ENCODE measurements at places on chromosomes 2 and 18.
A peak's percentile ranks its signal among the peaks of the same experiment; 100 is the strongest.

GRCh38 chr18:48997681-48997984, 46.9 kb upstream of the SMAD7 start:
- no peak for DNase-seq

DNA sequence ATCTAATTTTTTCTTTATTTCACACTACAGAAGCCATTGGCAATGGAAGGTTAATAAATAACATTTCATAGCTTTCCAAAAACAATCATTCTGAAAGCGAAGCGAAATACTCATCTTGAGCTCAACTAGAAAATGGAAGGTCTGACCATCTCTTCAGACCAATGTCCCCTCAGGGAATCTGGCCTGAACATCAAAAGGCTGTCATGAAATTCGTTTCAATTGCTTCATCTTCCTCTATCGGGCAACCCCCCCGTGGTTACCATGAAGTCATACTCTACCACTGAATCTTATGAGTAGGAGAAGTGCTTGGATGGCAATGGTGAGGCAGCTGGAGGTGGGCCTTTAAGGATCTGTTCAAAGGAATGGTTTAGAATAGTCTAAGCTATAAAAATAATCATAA, 22.9 kb upstream of the CYTIP start:
- no peak for DNase-seq

- no peak for DNase-seq
These were observed 13.0 kb downstream of the DIPK1C start for GRCh38 chr18:74444104-74444503.

DNA sequence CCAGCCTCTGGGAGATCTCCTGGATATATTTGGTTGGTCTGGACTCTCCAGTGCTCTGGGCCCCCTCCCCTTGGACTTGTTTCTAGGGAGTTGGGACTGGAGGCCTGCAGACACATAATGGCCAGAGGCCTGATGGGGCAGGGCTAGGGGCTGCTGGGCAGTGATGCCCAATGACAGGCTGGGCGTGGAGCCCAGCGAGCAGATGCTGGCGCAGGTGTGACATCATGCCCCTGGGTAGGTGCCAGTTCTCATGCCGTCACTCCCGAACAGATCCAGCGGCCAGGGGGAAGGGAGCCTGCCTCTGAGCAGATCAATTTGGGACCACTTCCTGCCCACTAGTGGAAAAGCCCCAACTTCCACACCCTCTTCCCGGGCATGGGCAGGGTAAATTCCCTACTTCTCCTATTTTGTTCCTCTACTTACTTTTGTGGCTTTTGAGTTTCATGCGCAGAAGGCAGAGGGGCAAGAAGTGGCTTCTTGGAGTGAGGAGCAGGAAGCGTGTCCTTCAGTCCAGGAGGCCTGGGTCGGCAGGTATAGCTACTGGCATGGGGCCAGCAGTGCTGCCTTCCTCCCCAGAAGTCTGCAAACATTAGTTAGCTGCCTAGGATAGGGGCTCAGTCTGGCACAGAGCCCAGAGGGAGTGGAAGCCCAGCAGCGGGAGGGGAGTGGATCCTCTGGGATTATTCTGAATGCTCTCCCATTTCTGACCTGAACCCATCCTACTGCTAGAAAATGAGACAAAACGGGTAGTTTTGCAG, 6.1 kb downstream of the MPV17 start:
- DNase-seq = no peak

DNA sequence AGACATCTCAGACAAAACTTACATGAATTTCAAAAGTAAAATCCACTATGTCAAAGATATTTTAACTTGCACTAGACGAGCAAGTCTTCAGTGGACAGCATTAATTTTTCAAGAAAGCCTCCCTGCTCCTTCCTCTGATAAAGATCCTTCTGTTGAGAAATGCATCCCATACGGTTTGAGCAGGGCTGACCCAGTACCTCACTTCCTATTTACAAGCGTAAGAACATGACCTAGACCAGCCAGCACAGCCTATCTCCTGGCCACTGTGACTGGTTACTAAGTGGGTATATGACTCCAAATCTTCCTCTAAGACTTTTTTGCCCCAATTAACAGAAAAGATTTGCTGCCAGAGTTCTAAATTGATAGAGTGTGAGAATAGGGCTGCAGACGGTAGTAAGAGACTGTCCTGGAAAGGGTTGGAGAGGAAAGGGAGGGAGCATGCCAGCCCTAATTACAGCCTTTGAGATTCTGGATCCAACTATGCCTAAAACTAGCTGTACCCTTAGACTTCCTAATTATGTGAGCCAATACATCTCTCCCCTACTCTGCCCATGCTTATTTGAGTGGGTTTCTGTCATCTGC, 108.4 kb downstream of the PRELID3A start:
- no peak for DNase-seq

- DNase-seq = no peak
These were observed 116.4 kb downstream of the ZNF521 start for GRCh38 chr18:25235401-25236042.

- no peak for DNase-seq
These were observed 2.2 kb downstream of the PLEKHA3 start for GRCh38 chr2:178482437-178482836.

DNA sequence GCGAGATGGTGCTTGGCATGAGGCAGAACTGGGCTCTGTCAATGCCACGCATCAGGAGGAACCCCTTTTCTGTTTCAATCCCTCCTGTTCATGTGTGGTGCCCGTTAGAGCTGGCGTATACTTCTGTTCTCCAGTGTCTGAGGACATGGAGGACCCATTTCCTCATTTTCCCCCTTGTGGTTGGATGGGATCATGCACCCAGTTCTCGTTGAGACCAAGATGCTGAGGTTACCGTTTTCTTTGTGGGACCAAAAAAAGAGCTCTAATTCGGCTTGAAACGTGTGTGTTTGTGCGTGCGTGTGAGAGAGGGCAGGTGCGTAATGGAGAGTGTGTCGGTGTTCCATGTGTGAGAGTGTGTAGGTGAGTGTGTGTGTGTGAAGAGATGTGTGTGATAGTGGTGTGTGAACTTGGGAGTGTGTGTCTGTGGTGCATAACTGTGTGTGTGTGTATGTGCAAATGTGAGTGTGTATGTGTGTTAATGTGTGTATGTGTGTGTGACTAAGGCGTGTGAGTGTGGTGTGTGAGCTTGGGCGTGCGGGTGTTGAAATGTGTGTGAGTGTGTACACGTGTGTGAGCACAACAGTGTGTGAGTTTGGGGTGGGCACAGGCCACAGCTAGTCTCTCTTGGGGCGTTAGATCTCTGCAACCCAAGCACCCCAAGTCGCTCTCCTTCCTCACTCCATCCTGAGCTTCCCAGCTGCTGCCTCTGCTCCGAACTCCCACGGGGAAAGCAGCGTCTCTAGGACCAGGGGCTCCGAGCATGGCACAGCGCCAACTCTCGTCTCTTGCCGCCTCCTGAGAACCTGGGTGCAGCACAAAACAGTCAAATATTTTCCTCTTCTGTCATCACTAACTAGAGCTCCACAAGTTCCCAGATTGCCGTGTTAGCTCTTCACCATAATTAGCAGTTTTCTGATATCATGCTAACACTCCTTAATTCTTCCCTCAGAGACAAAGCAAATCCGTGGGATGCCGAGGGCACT, 75.8 kb downstream of the LONRF2 start:
- no peak for DNase-seq

DNA sequence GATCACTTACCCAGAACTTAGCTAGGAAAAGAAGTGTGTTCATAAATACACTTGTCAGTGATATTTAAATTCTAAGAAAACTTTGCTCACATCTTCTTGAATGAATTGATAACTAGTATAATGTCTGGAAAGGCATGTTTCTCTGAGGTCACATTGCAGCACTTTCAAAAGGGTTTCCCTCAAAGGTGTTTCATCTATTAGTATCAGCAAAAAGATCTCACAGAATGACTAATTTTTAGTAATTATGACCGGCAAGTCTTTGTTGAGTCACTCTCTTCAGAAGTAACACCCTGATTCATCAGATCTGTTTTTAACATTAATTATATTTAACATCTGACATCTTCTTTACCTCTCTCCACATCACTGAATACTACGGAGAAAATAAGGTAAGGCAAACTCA, 222.3 kb downstream of the IKZF2 start:
- DNase-seq = no peak

DNA sequence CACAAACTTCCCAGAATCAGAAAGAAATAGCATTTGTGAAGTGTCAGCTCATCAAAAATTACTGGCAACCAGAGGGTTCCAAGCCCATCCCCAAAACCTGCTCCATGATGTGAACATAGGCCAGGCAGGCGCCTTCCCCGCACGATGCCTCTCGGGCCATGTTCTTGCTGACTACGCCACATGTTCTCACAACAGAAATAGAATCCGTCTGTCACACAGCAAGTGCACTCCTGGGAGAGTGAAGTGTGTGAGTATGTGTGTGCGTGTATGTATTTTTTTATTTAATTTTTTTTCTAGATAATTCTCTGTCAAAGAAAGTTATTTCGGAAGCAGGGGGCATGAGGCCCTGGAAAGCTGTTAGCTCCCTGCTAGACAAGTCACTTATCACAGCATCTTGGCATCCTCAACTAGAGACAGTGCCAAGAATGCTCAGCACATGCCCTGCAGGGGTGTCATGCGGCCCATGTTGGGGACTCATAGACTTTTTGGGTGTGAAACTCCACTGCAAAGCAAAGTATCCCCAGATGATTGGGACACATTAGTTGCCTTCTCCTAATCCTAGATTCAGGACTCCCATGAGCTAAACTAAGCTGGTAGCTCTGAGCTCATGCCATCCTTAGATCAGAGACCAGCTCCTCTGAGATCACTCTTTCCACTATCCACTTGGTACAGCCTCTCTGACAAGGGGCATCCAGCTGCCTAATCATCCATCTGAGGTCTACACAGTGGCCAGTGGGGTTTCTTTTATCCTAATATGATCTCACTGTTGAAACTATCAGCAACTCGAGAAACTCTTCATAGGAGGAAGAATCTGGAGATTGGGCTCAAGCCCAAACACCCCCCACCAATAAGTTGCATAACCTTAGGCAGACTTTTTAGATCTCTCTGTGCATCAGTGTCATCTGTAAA, 53.2 kb upstream of the CYRIA start:
- no peak for DNase-seq

- no peak for DNase-seq
These were observed 9.6 kb downstream of the CFAP221 start for GRCh38 chr2:119553687-119554344.

DNA sequence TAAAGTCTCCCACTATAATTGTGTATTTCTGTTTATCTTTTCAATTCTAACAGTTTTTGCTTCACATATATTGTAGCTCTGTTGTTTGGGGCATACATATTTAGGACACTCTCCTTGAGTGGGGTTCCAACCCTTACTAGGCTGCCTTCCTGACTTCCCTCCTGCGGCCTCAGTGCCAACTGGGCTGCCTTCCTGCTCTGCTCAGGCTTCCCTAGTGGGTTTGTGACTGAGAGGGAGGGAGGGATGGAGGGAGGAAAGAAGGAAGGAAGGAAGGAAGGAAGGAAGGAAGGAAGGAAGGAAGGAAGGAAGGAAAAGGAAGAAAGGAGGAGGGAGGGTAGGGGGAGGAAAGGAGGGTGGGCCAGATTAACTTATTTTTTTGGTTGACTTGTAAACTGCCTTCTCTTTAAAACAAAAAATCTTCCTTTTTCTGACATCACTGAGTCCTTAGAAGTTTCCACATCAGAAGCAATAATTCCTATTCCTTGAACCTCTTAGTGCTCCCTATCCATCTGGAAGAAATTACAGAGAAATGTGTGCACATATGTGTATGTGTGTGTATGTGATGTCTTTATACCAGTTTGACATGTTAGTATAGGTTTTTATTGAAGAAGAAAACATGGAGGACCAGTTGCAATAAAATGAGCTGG, 145.4 kb upstream of the PGAP1 start:
- no peak for DNase-seq

DNA sequence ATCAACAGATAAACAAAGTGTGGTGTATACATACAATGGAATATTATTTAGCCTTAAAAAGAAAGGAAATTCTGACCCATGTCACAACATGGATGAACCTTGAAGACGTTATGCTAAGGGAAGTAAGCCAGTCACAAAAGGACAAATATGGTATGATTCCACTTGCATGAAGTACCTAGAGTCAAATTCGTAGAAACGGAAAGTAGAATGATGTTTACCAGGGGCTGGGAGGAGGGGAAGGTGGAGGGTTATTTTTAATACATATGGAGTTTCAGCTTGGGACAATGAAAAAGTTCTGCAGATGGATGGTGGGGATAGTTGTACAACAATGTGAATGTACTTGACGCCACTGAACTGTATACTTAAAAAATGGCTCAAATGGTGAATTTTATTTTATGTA, 3.3 kb upstream of the DES start:
- DNase-seq = no peak

GRCh38 chr2:143675021-143675420, 545.8 kb downstream of the ARHGAP15 start:
- no peak for DNase-seq

- DNase-seq = no peak
These were observed 701.4 kb downstream of the ERBB4 start for GRCh38 chr2:211837206-211837605.

DNA sequence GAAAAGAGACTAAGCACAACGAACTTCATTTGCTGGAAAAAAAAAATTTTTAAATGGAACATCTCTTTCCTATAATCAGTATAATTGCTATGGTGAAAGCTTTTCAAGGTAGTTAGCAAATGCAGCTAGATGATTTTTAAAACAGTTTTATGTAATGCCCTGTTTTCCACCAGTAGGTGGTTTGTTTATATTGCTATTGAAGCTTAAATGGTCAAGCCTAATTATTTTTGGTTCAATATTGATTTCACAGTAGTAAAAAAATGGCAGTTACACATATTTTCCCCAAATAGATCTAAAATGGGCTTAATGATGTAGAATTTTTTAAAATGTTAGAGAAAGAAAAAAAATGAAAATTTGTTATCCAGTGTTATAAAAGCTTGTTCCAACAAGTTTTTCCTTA, 70.2 kb downstream of the CDH19 start:
- DNase-seq = no peak

- DNase-seq = no peak
These were observed 44.3 kb downstream of the EDAR start for GRCh38 chr2:108944601-108945331.

DNA sequence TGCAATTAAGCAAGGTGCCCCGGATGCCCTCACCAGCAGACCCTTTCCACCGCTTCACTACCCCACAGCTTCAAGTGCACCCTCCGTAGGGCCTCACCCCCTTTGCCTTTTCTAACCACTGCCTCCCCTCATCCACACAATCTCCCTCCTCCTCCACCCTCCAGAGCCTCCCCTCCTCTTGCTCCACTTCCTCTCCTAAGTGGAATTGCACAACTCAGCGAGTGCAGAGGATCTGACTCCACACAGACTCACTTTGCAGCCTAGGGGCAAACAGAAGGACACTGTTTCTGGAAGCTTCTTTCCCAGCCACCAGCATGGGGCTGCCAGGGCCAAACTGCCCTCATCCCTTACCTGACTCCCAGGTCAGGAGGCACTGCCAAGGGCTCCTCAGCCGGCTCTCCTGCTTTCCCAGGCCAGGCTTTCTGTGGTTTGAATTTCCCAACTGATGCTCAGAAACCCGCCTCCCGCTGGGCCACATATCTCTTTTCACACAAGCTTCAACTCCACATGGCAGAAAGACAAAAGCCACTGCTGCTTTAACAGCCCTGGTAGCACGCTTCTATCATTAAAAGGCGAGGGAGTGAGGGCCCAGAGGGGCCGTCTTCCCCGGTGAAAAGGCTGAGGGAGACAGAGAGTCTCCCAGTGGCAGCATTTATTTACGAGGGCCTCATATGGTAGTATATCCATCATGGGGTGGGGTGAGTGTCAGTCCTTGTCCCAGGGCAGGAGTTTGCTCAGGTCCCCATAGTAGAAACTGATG, 74.7 kb upstream of the MGAT4A start:
- DNase-seq = peak; percentile 63
